Body of pancreas (tissue), 4 donors: ENCODE measurements at places on chromosomes 2 and 18.

DNA sequence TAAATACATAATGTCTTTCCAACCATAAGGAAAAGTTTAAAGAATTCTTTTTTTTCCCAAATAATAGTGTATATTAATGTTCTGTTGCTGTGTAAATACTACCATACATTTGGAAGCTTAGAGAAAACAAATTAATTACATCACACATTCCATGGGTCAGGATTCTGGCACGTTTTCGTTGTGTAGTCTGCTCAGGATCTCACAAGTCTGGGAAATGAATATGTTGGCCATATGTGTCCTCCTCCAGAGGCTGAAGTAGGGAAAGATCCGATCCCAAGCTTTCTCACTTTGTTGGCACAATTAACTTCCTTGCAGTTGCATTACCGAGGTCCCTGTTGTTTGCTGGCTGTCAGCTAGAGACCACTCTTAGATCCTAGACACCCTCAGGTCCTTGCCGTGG, 83.9 kb downstream of the RPRM start:
- DNase-seq: no peak

- no peak for DNase-seq
Measured at GRCh38 chr2:11395389-11395788, 51.0 kb upstream of the ROCK2 start.

- no peak for DNase-seq
Measured at GRCh38 chr2:65660340-65660739, 227.9 kb upstream of the SPRED2 start.

GRCh38 chr18:8045884-8046281, 478.8 kb downstream of the PTPRM start:
- no peak for DNase-seq

DNA sequence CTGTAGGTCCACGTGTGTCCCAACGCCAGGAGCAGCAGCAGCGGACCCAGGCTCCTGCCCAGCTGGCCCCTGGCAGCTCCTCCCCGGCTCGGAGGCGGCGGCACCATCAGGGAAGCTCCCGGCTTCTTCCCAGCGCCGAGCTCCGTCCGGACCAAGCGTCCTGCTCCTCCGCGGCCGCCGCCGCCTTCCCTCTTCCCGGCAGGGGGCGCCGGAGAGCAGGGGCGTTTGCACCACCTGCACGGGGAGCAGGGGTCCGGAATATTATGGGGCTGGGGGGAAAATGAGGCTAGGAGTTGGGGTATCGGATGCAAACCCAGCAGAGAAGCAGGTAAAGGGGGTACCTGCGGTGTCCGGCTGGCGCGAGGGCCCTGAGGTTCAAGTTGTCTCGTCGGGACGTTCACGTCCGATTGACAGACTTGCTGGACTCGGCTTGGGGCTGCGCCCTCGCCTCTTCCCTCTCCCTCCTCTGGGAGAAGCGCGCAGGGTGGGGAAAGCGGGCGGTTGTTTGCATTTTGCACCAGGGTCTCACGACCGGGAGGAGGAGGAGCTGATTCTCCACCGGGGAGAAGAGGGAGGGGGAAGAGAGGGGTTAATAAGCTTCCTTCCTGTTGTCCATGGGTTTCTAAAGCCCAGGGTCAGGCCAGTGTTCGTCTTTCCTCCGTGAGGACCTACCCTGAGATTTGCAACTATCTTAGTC, at the start of gene CCBE1:
TSS of gene CCBE1 (minus strand) at position 188 of the 697 bp plus-strand sequence.
- peak; percentile 34 for DNase-seq

DNA sequence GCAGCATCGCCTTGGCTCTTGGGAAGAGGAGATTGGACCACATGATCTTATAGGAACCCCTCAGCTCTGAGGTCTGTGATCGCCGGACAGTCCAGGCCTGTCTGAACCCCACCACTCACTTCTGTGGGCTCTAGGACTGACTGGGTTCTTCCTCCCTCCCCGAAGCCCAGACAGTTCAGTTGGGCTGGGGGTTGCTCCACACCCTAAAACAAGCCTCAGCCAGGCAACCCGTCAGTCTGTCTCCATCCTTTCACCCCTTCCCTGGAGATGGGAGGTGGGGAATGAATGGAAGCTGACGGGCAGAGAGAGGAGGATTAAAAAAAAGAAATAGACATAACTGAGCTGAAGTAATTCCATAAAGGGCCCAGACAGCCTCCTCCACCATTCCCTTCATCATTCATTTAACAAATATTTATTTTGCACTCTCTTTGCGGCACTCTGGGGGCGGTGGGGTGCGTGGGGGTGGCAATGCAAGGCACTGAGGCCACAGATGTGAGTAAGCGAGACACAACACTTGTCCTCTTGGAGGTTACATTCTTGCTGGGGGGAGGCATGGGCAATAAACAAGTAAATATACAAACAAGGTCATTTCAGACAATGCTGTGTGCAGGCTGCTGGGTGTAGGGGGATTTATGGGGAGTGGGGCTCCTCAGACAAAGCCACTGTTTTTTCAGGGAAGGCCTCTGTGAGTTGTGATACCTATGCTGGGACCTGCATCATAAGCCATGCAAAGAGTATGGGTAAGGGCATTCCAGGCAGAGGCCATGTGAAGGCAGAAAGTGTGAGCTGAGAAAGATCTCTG, 12.9 kb downstream of the WNT10A start:
- DNase-seq: no peak

DNA sequence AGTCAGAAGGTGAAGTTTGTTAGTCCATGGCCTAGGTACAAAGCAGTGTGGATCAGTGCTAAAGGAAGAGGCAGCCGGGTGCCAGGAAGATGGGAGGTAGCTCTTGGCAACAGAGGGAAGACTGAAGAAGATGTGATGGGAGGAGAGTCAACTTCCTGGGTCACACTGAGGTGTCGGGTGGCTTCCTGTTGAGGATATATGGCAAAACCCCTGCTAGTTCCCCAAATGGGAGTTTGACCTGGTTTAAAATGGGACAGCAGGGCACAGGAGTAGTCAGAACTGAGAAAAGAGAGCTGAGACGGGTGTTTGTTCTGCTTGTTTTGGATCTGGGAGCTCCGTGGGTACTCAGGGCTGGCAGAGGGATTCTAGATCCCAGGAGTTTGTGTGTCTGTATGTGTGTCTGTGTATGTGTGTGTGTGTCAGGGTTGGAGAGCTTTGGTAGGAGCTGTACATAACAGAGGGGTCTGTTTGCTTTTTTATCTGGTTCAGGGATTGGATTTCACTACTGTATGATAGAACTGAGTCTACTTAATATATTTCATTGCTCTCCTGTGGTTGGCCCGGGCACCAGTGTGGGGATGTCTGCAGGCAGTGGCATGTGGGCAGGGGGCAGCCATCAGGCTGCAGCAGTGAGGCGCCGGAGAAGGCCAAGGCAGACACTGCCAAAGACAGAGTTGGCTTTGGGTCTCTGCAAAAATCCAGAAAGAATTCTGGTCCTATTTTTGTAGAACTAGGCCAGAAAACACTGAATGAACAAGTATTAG, 17.1 kb downstream of the MXD1 start:
- no peak for DNase-seq

- DNase-seq: no peak
Measured at GRCh38 chr18:58578321-58578720, 50.6 kb downstream of the ALPK2 start.

GRCh38 chr2:109186656-109187250, 57.7 kb downstream of the SH3RF3 start:
- no peak for DNase-seq

DNA sequence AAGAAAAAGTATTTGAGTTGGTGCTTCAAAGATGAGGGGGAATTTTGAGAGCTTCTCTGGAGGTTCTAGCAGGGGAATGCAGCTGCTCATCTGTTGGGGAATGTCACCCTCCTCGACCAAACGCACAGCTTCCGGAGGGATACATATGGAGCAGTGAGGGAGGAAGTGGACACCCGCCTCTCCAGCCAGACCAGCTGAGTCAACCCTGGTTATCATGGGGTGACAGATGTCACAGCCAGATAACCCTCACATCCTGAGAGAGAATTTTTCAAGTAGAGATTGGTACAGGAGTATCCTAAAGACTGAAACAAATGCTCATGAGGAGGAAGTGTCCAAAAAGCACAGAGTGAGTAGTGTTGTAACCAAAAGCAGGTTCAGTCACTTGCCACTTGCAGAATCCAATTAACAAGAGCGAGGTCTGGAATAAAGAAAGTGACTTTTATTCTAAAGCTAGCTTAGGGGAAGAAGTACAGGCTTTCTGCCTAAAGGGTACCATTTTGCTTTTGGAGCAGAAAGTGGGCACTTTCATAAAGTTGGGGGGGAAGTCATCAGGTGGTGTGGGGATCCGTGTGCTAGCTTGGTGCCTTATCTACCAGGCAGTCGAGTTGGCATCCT, 395.2 kb downstream of the RAD51AP2 start:
- no peak for DNase-seq

- DNase-seq: no peak
Measured at GRCh38 chr18:66005831-66006588, 255.2 kb downstream of the CDH7 start.

DNA sequence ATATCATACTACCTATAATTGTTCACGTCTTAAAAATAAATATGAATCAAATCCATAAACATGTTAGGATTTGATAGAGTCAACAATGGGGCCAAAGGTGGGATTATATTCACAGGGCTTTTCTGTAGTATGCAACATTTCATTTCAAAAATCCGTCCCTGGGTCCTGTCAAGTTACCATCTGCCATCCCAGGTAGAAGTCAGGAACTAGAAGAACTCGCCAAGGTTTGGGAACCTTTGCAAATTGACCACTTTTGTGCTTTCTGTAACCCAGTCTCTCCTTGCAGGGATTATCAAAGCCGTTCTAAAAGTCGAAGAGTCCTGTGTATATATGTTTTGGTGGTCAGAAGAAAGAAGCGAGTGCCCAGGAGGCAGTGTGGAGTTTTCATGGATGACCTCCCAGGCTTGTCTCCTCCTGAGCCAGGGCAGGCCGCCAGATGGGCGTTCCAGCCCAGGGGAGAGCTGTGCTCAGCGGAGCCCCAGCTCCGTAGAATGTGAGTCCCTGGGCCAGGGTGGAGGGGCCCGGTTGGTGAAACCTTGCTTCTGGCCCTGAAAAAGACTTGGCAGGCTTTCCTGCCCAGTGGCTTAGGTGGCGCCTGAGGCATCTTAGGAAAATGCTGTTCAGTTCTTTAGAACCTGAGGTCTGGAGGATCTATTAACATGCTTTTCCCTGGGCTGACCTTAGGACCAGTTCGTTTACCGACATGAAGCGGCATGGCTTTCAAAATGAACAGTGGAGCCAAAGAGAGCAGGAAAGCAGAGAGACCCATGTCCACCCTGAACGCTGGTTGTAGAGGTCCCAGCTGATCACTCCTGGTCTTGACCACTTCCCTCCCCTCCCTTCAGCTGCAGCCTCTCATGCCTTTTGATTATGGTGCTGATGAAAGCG, 69.2 kb downstream of the LONRF2 start:
- no peak for DNase-seq

- DNase-seq: no peak
Measured at GRCh38 chr2:236787885-236788284, 218.3 kb downstream of the ACKR3 start.
